ENCODE measurements at places on chromosomes 2 and 18. TPM values are rescaled to one million over a fixed set of nuclear protein-coding genes. Genes with fewer than 3 reads are reported as not detected.

Gene SRD5A2
- 0.13 TPM for polyA plus RNA-seq

Gene EN1
- not detected for polyA plus RNA-seq

Gene NYAP2
- 0.17 TPM for polyA plus RNA-seq

DNA sequence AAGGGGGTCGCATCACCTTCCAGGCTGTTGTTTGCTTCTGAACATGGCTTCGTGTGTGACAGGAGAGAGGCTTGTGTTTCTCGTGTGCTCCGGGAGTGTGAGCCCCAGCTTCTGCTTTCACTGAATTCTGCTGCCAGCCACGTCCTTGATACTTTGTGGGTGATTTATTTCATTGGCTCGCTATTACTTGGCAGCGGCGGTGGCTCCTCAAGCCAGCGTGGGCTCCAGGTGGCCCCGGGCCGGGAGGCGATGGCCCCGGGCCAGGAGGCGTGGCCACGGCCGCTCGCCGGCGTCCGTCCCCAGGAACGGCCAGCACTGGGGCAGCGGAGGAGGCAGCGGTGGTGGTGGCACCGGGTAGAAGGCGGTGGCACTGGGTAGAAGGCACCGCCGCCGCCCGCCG, 63.1 kb downstream of the NAPG start:
- no peak for DNase-seq

- no peak for DNase-seq
These were observed 1233.2 kb upstream of the ZEB2 start for GRCh38 chr2:145753041-145753608.

DNA sequence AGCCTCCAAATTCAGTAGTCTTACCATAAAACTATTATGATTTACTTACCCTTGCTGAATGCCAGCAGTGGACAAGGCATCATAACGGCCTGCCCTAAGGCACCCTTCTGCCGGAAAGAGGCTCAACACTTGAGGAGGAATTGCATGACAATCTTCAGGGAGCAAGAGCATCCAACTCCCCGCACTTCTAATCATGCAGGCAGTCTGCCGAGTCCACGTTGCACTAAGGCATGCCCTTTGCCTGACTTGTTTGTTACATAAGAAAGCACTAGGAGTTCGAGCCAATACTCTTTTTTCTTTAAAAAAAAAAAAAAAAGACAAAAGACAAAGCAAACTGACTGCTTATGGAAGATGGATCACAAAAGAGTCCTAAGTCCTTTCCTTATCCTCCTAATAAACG, 17.9 kb upstream of the SPTBN1 start:
- DNase-seq = no peak

- DNase-seq = no peak
These were observed 321.0 kb upstream of the NRP2 start for GRCh38 chr2:205361272-205361671.

GRCh38 chr2:1716441-1716840, 27.9 kb downstream of the PXDN start:
- no peak for DNase-seq

DNA sequence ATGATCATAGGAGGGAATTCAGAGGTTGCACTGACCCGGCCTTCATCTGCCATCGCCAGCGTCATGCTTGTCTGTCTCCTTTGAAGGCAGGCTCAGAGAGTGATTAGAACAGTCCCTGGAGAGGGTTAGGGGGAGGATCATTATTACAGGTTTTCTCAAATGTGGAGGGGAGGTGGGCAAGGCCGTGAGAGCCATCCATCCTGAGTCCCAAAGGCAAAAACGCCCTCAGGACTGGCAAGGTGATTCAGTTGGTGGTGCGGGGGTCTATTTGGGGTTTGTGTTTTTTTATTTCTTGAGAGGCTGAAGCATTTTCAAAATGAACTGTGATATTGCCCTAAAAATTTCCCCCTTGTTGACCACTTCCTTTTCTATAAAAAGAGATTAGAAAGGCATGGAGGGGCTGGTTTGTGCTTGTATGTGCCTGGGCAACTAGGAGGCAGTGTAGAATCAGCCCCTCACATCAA, 39.3 kb upstream of the GYPC start:
- DNase-seq = no peak

- DNase-seq = no peak
These were observed 40.1 kb upstream of the CLASP1 start for GRCh38 chr2:121689356-121689755.

Data from left kidney (tissue), 8 donors.